ENCODE measurements at places on chromosomes 16 and 17.

- DNase-seq, result no peak
Observed at GRCh38 chr17:40474419-40475002, 26.9 kb downstream of the TNS4 start.

- no peak for DNase-seq
Observed at GRCh38 chr17:14089179-14089578, 19.9 kb downstream of the COX10 start.

- DNase-seq, result no peak
Observed at GRCh38 chr16:4494746-4495490, 18.7 kb downstream of the HMOX2 start.

GRCh38 chr16:29837841-29838240 lies 17.6 kb downstream of the MVP start:
- DNase-seq, result no peak

DNA sequence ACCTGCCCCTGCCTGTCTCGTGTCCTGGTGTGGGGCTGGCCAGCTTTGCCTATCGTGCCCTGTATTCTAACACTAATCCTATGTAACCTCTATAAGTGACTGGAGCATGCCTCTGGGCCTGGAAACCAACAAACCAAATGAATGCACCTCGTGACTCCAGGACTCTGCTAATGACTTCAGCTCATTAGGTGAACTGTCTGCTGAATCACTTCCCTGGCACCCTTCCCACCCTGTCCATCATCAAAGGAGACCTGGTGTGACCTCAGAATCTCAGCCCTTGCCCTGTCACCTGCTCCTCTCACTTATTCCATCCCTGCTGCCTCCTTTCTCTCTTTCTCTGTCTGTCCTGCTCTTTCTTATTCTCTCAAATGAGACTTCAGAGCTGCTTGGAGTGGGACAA lies 322.4 kb downstream of the CBLN1 start:
- DNase-seq, result no peak

DNA sequence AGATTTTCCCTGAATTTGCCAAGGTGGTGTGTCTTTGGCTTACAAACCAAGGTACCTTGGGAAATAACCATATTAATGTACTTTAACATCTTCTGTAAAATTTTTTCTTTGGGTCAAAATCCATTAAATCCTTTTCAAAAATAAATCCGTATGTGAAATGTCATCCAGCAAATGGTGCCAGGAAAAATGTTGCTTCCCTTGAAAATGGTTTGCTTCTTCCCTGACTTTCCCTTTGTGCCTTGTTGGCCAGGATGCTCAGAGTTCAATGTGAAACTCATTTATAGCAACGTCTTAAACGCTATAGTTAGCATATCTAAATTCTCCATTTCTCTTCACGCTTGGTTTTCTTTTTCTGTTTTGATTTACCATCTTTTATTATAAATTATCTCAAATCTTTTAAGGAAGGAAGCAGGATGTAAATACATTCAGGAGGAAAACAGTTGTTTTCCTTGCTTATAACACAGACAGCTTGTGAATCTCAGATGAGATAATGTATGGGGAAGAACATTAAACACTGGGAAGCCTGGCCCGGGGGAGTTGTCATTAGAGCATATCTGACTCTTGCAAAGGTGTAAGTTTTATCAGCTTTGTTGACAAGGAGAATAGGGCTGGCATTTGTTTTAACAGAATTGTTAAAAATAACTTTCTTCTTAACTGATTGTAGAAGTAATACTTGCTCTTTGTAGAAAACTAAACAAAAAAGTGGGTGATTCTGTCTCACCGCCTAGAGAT lies 42.1 kb downstream of the GPRC5B start:
- DNase-seq, result no peak

GRCh38 chr17:79940459-79941087 lies 95.1 kb downstream of the TBC1D16 start:
- no peak for DNase-seq

GRCh38 chr17:64332502-64332901 lies 58.2 kb downstream of the PECAM1 start:
- DNase-seq, result no peak

- no peak for DNase-seq
Observed at GRCh38 chr16:50718061-50718760, 23.7 kb upstream of the CYLD start.

DNA sequence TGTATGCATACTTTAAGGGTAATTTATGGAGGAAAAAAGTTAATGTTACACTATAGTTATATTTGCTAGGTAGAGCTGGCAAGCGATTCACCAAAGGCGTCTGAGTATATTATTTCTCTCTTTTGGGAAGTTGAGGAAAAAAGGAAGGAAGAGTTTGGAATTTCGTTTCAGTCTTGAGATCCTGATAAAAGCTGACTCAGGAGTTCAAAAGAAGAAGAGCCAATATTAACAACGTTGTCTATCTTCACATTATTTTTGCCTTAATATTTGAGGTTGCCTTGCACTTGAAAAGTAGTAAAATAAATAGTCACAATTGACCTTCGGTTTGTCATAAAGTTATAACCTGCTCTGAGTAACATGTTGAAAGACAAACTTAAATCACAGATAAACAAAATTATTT lies 888.6 kb downstream of the KCNJ2 start:
- DNase-seq, result no peak

DNA sequence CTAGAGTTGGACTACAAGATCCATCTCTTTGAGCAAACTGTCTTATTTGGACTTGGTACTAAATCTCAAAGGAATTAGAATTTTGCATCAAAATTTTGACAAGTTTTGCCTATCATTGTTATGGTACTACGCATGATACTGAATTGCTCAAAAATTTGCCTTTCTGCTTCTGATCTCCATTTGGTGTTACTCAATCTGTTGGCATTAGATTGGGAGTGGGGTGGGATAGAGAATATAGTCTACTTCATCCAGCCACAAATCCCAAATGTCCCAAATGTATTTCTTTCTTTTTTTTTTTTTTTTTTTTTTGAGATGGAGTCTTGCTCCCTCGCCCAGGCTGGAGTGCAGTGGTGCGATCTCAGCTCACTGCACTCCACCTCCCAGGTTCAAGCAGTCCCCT lies 204.8 kb downstream of the TANC2 start:
- no peak for DNase-seq

GRCh38 chr17:74274709-74275340 lies 791 bp downstream of the DNAI2 start:
- no peak for DNase-seq

GRCh38 chr17:20926532-20926931 lies 116.3 kb downstream of the USP22 start:
- no peak for DNase-seq

- DNase-seq, result no peak
Observed at GRCh38 chr16:84718-85406, 6.8 kb downstream of the MPG start.

GRCh38 chr17:55266051-55266957 lies 1.5 kb downstream of the HLF start:
- DNase-seq, result no peak

GRCh38 chr17:73760439-73760758 lies 116.2 kb upstream of the SDK2 start:
- DNase-seq, result no peak

GRCh38 chr17:49592263-49592662 lies 16.6 kb downstream of the NXPH3 start:
- DNase-seq, result no peak

- no peak for DNase-seq
Observed at GRCh38 chr17:55067697-55068439, 99.3 kb downstream of the STXBP4 start.

GRCh38 chr17:51770027-51770759 lies 388.3 kb downstream of the CA10 start:
- DNase-seq, result no peak

DNA sequence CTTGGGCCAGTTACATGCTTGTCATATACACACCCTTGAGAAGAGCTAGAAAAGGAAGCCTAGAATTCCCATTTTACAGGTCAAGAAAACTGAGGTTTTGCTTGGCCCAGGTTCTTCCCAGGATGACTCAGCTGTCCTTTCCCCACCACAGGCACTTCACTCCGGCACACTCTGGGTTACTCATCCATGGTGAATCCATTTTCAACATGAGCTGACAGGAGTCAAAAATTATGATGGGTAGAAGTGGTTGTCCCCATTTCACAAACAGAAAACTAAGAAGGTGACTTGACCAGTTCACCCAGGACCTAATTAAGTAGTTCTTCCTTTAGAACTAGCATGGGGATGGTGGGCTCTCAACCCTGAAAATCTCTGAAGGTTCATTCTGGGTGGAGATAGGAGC lies 67.2 kb downstream of the USP22 start:
- DNase-seq, result no peak

- no peak for DNase-seq
Observed at GRCh38 chr17:80826346-80826954, 165.2 kb upstream of the CHMP6 start.

- no peak for DNase-seq
Observed at GRCh38 chr16:17397499-17397891, 73.3 kb downstream of the XYLT1 start.

GRCh38 chr17:50608700-50609379 lies 25.8 kb upstream of the ABCC3 start:
- no peak for DNase-seq

- DNase-seq, result no peak
Observed at GRCh38 chr16:66006485-66006884, 360.0 kb upstream of the CDH5 start.

GRCh38 chr17:31309556-31309955 lies 4.3 kb downstream of the EVI2B start:
- no peak for DNase-seq

Measured in epithelial cell of prostate (primary cell).